ENCODE measurements at places on chromosomes 12 and 14.

DNA sequence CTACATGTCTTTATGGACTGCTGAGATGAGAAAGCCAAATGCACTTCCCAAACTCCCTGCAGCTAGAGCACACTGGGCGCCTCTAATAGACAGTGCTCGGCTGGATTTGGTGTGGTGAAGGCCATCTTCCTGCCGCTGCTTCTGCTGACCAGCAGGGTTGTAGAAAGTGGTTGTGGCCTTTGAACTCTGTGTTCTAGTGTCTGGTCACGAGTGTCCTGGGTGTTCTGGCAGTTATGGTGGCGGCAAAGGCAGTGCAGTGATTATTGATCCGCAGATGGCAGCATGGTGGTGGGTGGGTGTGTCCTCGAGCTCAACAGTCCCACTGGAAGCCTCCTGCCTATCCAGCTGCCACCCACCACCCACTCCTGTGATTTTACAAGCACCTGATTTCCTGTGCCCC lies 43.4 kb downstream of the SMIM41 start:
- DNase-seq = no peak

DNA sequence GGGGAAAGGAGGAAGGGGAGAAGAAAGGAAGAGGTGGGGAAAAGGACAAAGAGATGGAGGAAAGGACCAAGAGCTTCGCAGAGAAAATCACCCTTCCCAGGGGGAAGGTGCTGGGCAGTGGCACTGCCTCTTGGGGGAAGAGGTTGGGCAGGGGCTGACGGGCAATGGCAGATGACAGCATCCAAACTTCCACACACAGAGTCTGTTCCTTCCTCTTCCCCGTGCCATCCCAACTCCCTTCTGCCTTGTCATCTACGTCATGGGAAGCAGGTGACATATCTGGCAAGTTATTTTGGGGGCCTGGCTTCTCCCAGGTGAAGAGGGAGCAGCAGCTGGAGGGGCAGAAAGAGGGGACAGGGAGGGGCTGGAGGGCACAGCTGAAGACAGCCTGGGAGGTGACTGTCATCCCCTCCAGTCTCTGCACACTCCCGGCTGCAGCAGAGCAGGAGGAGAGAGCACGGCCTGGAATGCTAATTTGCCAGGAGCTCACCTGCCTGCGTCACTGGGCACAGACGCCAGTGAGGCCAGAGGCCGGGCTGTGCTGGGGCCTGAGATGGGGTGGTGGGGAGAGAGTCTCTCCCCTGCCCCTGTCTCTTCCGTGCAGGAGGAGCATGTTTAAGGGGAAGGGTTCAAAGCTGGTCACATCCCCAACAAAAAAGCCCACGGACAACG lies 43.9 kb upstream of the IQSEC3 start:
- no peak for DNase-seq

GRCh38 chr14:75720116-75720515 lies 59.1 kb downstream of the TTLL5 start:
- no peak for DNase-seq

- peak; percentile 46 for DNase-seq
Measured at GRCh38 chr14:88013750-88014349, 8.9 kb downstream of the GPR65 start.

DNA sequence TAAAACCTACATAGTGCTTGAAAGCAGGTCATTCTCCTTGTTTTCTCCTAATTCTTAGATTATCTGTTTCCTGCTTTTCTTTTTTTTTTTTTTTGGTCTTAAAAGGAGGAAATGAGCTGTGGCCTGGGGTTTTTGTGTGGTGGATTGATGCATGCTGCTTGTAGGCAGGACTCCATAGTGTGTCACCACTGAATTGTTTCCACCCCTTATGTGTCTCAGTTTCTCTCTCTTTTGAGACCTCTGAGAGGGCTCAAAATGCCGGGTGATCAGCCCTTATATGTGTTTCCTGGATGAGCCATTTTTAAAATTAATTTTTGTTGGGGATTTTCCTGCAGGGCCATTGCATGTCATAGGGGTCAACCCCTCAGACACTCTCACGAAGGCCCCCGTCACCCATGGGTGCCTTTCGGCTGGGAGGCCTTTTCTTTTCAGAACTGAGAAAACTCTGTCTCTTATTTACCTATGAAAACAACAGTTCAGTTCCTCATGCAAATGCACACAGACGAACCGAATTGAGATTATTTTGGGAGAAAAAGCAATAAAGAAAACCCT lies 32.0 kb upstream of the LRRK2 start:
- DNase-seq = no peak

GRCh38 chr14:79602045-79602444 lies 609.3 kb downstream of the DIO2 start:
- DNase-seq = no peak

GRCh38 chr14:74141703-74142102 lies 56.9 kb downstream of the LIN52 start:
- DNase-seq = no peak

- DNase-seq = no peak
Measured at GRCh38 chr14:74856366-74856765, 19.6 kb downstream of the PROX2 start.
